ENCODE measurements at places on chromosomes 7 and 10. TPM values are rescaled to one million over a fixed set of nuclear protein-coding genes. Genes with fewer than 3 reads are reported as not detected.

Gene RBP3
- not detected for total RNA-seq

Gene CCDC7
- total RNA-seq = 13.1 TPM

Gene TMEM178B
- under 0.01 TPM for total RNA-seq

Gene ZDHHC6
- total RNA-seq = 29.1 TPM

Gene DENND2A
- 69.6 TPM for total RNA-seq

Gene IFIT3
- total RNA-seq = 30.6 TPM

Gene OR2A42
- total RNA-seq = not detected

Gene ITIH5
- total RNA-seq = 2.8 TPM

Gene PHYH
- total RNA-seq = 29.3 TPM

All from smooth muscle cell of trachea (primary cell).